Kasumi-1 (cell line): ENCODE measurements at places on chromosomes 2 and 18.

DNA sequence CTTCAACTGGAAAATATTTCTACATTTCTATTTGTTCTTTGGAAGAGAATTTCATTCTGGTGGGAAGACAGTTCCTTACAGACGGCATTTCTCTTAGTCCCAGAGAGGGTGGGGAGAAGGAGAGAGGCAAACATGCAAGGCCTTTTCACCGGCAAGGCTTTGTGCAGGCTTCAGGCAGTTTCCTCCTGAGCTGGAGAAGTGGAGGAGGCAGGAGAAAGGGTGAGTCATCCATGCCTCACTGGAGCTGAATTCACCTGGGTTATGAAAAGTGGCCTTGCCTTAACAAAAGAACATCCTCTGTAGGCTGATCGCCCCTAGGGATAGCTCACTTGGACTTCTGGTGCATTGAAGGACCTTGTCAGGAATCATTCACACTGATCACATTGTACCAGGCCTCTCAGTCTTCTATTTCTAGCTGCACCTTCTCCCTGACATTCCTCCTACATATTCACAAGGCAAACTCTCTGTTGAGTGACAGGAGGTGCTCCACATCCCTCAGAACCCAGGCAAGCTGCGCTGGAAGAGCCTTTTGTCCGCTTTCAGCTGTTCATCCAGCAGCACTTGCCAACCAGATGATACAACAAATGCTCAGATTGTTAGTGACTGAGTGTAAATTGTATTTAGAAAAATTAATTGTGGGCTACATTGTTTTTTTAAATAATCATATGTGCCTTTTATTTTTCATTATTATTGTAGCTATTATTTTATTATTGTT lies 796.1 kb downstream of the DCDC2C start:
- DNase-seq, result no peak

DNA sequence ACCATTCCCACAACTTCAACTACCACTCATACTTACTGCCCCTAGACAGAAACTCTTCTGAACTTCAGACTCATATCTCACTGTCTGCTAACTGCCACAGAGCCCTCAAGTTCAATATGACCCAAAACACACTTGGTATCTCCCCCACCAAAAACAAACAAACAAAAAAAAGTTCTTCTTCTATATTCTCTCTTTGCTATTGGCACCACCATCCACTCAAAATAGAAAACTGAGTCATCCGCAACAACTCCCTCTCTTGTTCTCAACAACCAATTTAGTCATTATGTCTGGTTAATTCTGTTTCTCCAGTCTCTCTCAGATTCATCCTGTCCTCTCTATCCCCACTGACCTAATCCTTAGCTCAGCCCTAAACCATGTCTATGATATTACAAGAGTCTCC lies 7.2 kb upstream of the DCTN1 start:
- no peak for DNase-seq

GRCh38 chr2:231919341-231920035 lies 6.7 kb downstream of the NPPC start:
- no peak for DNase-seq

DNA sequence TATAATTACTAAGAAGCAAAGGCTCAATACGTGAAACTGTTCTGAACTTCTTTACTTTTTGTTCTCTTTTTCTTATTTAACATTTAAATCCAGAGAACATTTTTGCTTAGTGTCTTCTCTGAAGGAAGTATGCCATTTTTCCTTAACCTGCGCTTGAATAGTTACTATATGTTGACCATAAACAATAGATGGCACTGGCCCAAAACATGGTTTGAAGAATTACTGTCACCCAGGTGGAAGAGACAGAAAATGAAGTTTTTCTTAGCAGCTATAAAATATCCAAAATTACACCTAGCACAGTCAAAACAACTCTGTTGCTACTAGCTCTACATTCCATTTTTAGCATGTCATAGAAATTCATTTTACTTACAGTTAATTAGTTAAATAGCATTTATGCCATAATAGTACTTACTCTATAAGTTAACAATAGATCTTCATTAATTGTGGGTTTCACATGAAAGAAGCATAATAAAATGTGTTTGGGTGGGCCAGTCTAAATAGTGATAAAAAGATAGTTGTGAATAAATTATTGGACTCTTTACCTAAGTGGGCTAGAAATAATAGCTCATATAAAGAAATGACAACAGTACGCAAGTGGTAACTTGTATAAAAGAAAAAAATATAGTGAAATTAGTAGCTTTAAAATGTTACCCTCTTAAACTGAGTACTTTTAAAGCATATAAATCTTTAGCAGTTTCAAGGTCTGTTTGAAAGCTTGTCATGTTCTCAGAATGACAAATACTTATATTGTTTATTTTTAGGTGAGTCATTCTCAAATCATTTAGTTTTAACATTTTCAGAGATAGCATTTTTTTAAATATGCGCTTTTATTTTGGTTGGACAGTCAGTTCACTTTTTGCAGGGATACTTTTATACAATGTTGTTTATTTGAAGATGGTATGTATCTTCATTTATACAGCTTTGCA lies 3.7 kb downstream of the ETAA1 start:
- no peak for DNase-seq

- peak; percentile 86 for DNase-seq
These were observed at the start of gene MEIS1 for GRCh38 chr2:66434679-66435548. Gene MEIS1 (plus strand): TSS chr2:66435125. CDS start chr2:66435857, 732 bp downstream.

GRCh38 chr2:27776097-27776496 lies 4.6 kb downstream of the MRPL33 start:
- no peak for DNase-seq
